Adipocyte (in vitro differentiated cells): ENCODE measurements at places on chromosomes 2 and 18.

DNA sequence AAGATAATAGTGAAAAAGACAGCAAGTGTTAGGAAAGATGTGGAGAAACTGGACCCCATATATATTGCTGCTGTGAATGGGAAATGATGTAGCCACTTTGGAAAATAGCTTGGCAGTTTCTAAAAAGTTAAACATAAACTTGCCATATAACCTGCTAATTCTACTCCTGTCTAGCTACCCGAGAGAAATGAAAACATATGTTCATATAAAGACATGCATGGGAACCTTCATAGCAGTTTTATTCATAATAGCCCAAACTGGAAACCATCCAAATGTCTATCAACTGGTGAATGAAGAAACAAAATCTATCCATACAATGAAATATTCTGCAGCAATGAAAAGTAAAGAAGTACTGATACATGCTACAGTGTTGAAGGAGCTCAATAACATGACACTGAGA, 50.4 kb upstream of the NABP1 start:
- DNase-seq: no peak

GRCh38 chr2:123207245-123207644, 817.8 kb upstream of the CNTNAP5 start:
- DNase-seq: no peak

DNA sequence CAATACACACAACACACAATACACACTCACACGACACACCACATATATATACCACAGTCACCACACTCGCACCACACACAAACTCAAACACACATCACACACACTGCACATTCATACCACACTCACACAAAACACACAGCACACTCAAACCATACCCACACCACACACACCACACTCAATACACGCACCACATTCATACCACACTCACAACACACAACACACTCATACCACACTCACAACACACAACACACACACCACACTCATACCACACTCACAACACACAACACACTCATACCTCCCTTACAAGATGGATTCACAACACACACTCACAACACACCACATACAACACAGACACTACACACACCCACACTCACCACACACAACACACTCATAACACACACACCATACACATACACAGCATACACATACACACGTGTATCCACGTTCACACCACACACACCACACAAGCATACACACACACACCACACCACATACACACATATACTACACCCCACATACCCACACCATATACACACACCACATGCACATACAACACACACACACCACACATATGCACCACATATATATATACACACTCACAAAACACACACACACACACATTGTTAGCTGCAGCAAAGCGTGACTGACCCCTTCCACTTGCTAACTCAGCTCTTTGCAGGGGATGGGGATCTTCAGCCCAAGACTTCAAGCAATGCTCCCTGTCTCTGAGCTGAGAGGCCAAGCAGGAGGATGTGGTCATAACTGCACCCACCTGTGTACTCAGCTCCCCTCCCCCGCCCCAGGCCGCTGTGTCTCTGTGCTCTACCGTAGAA, 59.0 kb downstream of the SDC1 start:
- no peak for DNase-seq

DNA sequence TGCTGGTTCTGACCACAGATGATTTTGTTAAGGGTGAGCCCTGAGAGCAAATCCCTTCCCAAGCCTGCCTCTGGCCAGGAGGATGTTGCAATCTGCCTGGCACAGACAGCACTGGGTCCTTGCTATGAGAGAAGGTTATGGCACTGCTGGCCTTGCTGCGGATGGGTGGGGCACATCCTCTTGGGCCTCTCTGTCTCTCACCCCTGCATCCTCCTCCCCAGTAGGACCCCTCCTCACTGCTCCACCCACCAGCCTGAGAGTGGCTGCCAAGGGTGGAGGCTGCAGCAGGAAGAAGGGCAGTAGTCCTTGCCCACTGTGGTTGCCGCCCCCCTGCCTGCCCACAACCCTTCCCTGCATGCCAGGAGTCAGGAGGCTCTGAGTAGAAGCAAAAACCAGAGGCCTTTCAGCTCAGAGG, 180.9 kb downstream of the ZBTB7C start:
- DNase-seq: peak; percentile 33

DNA sequence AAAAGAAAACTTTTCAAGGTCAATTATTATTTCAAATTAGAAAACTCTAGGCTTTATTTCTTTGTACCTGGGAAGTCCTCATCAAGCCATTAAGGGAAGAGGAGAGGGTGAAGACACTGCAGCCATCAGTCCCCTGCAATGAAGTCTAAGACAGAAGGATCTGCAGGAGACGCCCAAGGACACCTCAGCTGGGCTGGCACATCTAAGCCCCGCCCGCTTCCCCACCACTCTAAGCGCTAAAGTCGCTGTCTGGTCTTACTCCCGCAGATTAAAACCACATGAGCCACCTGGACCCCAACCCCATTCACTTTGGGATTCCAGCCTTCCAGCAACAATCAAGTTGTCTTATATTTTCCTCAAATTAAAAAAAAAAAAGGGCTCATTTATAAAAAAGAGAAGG, 104.4 kb downstream of the AFF3 start:
- DNase-seq: no peak

DNA sequence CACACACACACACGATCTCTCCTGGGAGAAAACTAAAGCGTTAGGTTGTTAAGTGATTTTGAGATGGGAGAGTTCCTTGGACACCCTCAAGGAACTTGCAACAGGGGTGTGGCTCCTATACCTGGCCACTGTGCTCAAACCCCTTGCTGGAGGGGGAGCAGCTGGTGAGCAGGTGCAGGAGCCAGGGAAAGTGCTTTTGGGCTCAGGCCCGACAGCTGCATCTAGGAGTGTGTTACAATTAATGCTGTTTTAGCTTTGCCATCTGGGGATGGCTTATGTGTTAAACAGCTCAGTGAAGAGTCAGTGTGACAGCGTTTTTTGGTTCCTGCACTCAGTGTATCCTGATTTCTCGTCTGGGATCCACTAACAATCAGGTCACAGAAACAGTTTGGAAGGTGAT, 510.8 kb downstream of the TRIB2 start:
- no peak for DNase-seq

DNA sequence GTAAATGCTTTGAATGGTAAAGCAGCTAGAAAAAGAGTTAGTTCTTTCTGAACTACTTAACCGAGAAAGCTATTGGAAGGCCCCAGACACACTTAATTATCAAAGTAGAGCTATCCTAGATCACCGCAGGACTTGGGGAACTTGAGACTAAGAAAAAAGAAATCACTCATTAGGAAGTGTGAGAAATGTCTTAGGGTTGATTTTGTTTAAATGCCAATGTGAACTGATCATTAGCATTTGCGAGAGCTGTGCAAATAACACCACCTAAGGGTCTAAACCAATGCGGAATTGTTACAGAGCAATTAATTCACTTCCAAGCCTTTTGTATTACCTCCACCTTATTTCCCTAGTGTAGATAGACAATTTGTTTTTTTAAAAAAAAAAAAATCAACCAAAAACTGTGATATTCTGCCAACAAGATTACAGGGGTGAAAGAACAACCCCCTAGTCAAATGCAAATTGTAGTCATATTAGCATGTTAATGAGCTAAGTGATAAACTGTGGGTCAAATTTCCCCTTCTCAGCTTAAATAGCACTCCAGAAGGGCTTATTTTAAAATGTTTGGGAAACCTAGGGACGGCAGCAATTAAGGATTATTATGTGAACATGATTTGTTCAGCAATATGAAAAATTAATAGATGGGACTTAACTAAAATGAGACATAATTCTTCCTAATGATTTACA, 246.2 kb upstream of the STON1 start:
- DNase-seq: no peak

DNA sequence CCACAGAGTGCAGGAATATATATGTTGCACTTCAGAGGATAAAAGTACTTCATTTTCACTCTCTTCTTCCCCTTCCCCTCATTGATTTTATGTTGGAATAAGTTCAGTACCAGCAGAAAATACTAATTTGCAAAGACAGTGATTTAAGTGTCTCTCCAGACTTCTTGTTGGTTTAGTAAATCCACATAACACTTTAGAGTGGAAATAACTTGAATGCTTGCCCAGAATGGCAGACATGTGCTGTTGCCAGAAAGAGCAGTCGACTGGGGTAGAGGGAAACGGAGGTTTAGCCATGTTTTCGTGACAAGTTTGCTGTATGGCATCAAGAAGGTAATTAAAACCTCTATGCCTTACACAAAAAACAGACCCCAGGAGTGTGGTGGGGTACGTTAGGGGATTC, 246.0 kb upstream of the CXCR4 start:
- no peak for DNase-seq

DNA sequence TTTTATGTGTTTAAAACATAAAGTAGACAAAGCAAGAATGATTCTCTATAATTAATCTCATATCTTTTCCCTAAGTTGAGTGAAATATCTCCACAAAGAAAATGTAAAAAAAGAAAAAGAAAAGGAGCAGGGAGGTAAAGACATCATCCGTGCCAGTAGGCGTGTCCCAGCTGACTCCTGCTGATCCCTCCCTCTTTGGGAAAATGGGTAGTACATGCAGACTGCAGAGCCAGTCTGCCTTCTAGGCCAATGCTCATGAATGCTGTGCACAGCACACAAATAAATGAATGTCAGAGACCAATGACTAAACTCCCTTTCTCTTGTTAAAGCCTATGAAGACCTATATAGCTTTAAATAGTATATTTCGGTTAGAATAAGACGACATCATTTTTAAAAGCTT, 64.7 kb downstream of the RAPH1 start:
- no peak for DNase-seq

DNA sequence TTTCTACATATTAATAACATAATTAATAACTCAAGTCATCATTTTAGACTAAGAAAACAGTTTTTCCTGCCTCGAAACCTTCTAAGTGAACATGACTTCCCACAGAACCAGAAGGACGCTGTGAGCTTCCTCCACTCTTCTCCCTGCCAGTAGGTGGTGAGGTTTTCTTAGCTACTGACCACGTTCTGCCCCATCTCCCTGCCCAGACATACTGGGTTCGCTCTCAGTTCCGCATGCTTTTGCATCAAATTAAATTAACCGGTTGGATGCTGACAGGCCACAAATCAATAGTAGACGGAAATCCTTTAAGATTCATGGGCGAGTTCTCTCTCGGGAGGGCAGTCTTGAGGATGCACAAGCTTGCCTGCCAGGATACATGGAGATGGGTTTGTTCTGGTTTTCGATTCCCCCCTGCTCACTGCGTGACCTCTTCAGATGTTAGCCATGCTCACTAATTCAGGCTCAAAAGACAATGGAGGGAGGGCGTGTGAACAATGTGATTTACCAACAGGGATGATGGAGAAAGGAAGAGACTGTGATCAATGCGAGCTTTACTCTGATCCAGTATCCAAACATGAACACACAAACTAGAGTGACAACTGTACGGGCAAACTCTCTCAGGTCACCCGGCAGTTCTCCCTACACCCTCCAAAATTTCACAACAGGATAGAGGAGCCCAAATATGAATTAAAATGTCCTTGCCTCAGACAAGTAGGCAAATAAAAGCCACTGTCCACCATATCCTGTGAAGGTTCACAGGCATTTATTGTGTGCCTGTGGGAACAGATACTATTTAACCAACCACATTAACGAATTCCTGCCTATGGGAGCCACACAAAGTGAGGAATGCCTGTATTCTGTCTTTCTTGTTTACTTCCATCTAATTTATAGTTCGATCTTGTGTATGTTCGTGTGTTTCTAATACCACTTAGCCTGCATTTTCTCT, 375.7 kb downstream of the EIPR1 start:
- DNase-seq: peak; percentile 0

DNA sequence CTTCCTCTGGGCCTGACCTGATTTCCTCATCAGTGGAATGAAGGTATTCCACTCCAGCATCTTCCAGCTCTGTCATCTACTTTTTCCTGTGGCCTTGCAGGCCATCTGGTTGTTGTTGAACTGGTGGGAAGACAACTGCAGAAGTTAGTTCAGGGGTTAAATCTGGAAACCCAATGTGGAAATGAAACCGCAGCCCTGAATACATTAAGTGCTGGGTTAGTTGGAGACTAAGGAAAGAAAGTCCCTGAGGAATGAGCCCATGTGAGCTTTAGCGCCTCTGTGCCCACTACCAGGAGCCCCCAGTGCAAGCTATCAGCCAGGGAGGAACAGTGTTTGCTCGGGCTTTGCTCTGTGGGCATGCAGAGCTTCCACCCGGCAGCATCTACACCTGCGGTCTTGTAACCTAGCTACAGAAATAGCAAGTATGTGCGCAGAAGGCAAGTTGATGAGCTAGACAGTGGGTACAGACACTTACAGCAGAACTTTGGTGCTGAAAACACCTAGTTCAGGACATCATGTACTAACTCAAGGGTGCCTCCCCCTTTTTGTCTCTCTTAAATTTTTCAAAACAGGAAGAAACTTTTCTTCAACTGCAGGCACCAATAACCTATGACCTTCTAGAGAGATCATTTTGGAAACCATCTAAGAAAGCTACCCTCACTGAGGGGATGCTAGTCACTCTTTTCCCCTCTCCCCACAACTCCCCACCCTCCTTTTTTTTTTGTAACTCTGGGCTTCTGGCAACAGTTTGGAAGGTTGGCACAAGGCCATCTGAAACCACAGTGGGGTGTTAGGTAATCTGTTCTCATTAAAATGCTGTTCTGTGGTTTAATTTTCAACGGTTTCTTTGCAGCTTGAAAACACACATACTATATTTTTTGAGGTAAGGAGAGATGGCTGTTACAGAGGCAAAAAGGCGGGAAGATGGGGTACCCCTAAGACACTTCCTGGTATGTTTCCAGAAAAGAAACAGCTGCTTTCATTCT, 18.3 kb upstream of the CXCR4 start:
- DNase-seq: no peak

DNA sequence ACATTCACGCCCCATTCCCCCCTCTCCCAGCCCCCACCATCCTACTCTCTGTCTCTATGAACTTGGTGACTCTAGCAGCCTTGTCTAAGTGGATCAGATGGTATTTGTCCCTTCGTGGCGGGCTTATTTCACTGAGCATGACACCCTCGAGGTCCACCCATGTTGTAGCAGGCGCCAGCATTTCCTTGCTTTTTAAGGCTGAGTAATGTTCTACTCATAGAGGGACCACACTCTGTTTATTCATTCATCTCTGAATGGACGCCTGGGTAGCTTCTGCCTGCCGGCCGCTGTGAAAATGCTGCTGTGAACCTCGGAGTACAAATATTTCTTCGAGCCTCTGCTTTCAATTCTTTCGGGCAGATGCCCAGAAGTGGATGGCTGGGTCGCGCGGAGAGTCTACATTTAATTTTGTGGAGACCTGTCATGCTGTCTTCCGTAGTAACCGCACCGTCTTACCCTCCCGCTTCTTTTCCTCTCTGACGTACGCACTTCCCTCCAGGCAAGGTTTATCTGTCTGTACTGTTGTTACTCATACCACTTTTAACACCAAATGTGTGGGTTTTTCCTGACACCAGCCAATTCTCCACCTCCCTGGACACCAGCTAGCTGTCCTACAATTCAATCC, 5.6 kb downstream of the CROCC2 start:
- no peak for DNase-seq
